LoVo (cell line): ENCODE measurements at places on chromosomes 1 and 21.

GRCh38 chr21:46667741-46668380 is 32.4 kb downstream of the PRMT2 start:
- peak; percentile 54 for DNase-seq

DNA sequence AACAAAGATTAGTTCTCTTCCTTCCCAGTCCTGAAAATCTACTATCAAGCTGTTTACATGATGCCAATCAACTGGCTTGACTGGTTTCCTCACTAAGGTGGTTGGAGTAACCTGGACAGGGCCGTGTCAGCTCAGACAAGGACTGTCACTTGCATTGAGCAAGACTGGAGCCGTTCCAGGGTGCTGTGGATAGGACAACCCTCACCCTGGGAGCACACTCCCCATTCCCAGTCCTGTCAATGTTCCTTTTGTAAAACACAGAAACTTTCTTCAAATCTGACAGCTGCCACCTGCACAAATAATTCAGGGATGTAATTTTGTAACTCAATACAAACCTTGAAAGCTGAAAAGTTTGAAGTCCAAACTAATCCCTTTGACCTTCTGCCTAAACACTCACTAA is 31.4 kb downstream of the PLPP3 start:
- no peak for DNase-seq

DNA sequence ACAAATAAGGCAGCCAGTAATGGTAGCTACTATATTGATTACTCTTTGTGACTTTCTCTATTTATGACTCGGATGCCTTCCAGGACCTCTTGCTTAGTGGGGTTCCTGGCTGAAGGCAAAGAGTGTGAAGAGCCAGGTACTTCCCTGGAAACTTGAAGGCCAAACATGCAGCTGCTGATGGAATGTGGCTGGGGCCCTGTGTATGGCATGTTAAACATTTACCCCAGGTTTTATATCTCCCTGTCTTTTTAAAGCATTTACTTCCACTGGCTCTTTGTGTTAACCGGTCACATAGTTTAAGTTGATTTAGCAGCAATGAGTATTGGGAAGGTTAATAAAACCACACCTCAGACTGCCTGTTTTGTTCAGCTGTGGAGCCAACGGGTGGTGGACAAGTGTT is 45.7 kb upstream of the PAXBP1 start:
- no peak for DNase-seq

- DNase-seq: no peak
Measured at GRCh38 chr1:43381612-43382011, 8.0 kb downstream of the MED8 start.

- no peak for DNase-seq
Measured at GRCh38 chr1:108531444-108531843, 28.5 kb upstream of the EEIG2 start.
